IMR-90 (cell line): ENCODE measurements at places on chromosomes 1 and 21.

- H3K4me3 ChIP-seq = no peak overlapping the region
- H3K27ac ChIP-seq = no peak overlapping the region
- no peaks in the 10 kb centered on the region for H3K27me3 ChIP-seq
- no peaks in the 10 kb centered on the region for H3K36me3 ChIP-seq
- no peaks in the 10 kb centered on the region for H3K4me1 ChIP-seq
- DNase-seq = no peak
Measured at GRCh38 chr1:92016720-92017316, 13.0 kb upstream of the EPHX4 start.

DNA sequence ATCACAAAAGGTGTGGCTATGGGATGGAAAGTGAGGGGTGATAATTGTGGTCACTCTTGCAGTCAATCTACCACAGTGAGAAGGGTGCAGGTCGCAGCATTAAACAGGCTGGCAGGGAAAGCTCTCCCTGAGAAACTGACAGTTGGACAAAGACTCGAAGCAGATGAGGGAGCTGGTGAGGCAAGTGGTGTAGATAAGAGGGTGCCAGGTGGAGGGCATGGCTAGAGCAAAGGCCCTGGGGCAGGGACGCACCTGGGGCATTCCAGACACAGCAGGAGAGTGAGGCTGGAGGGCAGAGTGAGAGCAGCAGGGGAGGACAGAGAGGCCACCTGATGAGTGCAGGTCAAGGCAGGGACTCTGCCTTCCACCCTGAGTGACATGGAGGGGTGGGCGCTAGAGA lies 264.8 kb downstream of the PRDM2 start:
- no peak overlapping the region for H3K4me3 ChIP-seq
- H3K4me1 ChIP-seq = no peaks in the 10 kb centered on the region
- no peaks in the 10 kb centered on the region for H3K27me3 ChIP-seq
- H3K36me3 ChIP-seq = no peaks in the 10 kb centered on the region
- no peak overlapping the region for H3K27ac ChIP-seq

DNA sequence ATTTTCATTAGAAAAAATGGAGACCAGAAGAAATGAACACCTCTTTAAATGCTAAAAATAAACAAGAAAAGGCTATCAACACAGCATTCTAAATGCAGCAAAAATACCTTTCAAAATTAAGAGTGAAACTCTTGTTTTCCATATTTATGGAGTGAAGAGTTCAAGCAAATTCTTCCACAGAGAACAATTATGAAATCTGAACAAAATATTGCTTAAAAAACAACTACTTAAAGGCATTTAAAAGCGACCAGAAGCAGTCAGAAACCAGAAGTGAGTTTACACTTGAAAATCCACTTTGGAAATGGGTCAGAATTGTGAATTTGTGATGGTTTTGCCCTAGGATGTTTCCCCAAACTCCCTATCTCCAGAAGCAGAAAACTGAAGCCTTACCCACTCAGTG lies 60.9 kb upstream of the KCNH1 start:
- H3K27me3 ChIP-seq = no peaks in the 10 kb centered on the region
- no peak overlapping the region for H3K27ac ChIP-seq

DNA sequence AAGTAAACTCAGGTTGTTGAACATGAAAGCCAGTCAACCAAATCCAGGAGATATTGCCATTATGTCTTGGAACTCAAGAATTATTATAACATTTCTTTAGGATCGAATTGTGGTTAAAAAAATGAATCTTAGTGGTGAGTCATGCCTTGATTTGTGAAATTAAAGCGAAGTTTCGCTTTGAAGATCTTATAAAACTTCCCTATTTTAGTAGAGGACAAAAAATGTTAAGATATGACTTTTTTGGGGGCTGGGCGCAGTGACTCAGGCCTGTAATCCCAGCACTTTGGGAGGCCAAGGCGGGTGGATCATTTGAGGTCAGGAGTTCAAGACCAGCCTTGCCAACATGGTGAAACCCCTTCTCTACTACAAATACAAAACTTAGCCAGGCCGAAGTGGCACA lies 39.5 kb upstream of the PTBP2 start:
- no peaks in the 10 kb centered on the region for H3K4me1 ChIP-seq
- peak; percentile 1 for DNase-seq
- H3K4me3 ChIP-seq = no peak overlapping the region
- H3K27me3 ChIP-seq = no peaks in the 10 kb centered on the region

- no peak overlapping the region for H3K27ac ChIP-seq
- no peak for DNase-seq
- H3K36me3 ChIP-seq = no peaks in the 10 kb centered on the region
- no peaks in the 10 kb centered on the region for H3K27me3 ChIP-seq
Measured at GRCh38 chr1:166626711-166627110, 212.6 kb upstream of the POGK start.

DNA sequence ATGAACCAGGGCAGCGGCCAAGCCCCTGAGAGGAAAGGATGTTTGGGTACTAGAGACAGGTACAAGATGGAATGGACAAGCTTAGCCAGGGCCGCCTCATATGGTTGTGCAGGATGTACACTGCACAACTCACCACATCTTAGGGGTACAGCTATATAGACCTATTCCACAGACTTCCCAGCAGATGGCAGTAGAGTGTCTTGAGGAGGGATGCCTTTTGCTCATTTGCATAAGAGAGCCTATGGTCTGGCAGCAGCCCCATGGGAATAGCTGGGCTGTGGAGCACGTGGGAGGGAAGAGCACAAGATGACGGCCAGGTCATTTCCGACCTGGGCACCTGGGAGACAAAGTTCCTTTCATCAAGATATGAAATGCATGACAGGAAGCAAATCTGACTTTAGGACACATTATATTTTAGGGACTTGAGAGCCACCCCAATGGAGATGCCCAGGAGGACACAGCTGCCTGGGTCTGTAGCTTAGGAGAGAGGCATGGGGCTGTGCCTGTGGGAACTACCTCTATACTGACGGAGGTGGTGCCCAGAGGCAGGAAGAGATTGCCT lies 215.5 kb downstream of the KCNJ6 start:
- no peak overlapping the region for H3K27ac ChIP-seq
- peaks cover 22% of the 10 kb centered on the region for H3K27me3 ChIP-seq
- no peaks in the 10 kb centered on the region for H3K4me1 ChIP-seq
- H3K4me3 ChIP-seq = no peak overlapping the region
- DNase-seq = peak; percentile 84

DNA sequence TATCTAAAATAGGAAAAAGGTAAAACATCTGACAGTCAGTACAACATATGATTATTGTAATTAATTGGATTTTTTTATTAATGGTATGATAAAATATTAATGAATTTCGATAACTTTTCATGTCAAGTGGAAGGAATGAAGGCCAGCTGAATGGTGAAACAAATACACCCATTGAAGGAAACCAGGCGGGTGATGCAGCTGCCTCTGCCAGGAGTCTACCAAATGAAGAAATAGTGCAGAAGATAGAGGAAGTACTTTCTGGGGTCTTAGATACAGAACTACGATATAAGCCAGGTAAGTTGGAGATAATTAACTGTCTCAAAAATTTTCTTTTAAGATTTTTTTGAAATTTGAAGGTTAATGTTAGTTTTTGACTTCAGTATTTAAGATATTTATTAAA lies 3.2 kb downstream of the SON start:
- DNase-seq = no peak
- peaks cover 25% of the 10 kb centered on the region for H3K36me3 ChIP-seq
- H3K27ac ChIP-seq = no peak overlapping the region
- H3K4me1 ChIP-seq = no peaks in the 10 kb centered on the region
- H3K27me3 ChIP-seq = no peaks in the 10 kb centered on the region

DNA sequence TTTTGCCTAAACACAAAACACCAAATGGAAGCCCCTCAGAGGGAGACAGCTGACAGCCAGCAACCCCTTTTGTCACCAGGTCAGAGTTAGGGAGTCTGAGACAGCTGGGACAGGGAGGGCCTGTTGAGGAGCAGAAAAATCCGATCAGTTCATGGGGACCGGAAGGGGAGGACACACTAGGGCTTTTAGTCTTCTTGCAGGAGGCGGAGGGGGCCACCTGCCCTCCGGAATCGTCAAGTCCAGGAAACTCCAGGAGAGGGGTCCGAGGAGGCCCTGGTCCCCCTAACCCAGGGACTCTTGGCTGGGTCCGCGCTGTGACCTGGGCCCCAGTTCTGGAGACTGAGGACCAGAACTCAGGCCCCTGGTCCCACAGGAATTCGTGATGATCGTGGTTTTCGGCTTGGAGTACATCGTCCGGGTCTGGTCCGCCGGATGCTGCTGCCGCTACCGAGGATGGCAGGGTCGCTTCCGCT lies 34.2 kb downstream of the KCNQ4 start:
- DNase-seq = no peak
- H3K36me3 ChIP-seq = no peaks in the 10 kb centered on the region
- no peak overlapping the region for H3K27ac ChIP-seq
- peaks cover 3% of the 10 kb centered on the region for H3K4me1 ChIP-seq
- no peak overlapping the region for H3K4me3 ChIP-seq
- H3K27me3 ChIP-seq = peaks cover 49% of the 10 kb centered on the region

GRCh38 chr1:200233393-200233792 lies 176.4 kb downstream of the ZNF281 start:
- H3K4me3 ChIP-seq = no peak overlapping the region
- H3K36me3 ChIP-seq = no peaks in the 10 kb centered on the region
- DNase-seq = peak; percentile 61
- peaks cover 8% of the 10 kb centered on the region for H3K4me1 ChIP-seq
- H3K27ac ChIP-seq = no peak overlapping the region
- H3K27me3 ChIP-seq = no peaks in the 10 kb centered on the region

DNA sequence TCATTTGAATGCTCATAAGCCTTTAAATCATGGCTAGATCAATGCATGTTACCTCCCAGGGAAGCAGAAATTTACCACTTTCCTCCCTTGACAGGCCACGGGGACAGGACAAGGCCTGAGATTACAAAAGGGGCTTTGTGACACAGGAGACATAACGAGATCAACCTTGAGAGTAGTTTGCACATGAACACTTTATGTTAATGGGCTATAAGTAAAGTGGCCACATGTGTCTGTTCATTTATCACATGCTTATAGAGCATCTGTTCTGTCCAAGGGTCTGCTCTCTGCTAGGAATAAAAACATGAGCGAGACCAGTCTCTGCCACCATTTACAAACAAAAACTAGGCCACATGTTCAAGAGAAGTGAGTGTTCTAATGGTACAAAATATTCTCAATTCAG lies 144.1 kb upstream of the C8B start:
- no peak for DNase-seq
- no peak overlapping the region for H3K27ac ChIP-seq
- H3K4me1 ChIP-seq = peaks cover 2% of the 10 kb centered on the region; the same call in 1 of the 2 replicates

DNA sequence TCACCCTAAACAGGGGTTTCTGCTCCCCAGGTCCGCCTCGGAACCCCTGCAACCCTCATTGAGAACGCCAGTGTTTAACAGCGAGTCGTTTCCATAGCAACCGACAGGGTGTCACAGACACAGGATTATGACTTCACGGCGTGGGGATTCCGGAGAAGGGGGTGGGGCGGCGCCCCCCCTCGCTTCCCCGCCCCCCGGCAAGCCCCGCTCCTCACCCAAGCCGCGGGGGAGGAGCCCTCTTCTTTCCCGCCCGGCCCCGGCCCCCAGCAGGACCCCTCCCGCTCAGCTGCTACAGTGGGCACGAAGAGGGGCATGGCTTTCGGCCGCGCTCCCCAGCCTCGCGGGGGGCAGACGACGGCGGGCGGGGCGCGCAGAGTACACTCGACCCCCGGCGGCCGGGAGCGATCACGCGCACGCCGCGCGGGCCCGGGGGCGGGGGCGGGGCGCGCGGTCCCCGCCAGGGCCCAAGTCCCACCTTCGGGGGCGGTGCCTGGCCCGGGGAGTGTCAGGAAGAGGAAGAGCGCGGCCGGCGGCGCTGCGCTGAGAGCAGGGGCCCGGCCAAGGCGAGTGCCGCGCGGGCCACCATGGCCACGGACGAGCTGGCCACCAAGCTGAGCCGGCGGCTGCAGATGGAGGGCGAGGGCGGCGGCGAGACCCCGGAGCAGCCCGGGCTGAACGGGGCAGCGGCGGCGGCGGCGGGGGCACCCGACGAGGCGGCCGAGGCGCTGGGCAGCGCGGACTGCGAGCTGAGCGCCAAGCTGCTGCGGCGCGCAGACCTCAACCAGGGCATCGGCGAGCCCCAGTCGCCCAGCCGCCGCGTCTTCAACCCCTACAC lies at the start of gene EFHD2:
Gene EFHD2 (plus strand): TSS at position 501 of the 835 bp plus-strand sequence. CDS start 84 bp downstream, at position 585.
- H3K36me3 ChIP-seq = peaks cover 4% of the 10 kb centered on the region; the same call in 1 of the 2 replicates
- peak within 1 kb of the TSS; percentile 99 for H3K4me3 ChIP-seq
- H3K27me3 ChIP-seq = no peaks in the 10 kb centered on the region
- peak; percentile 71 for DNase-seq

GRCh38 chr1:168391851-168392681 lies 111.4 kb downstream of the TBX19 start:
- H3K4me1 ChIP-seq = no peaks in the 10 kb centered on the region
- no peak overlapping the region for H3K4me3 ChIP-seq

- no peak overlapping the region for H3K4me3 ChIP-seq
- H3K36me3 ChIP-seq = peaks cover 39% of the 10 kb centered on the region
- no peak overlapping the region for H3K27ac ChIP-seq
Measured at GRCh38 chr1:30870656-30871055, 37.9 kb downstream of the SDC3 start.
